ENCODE measurements at places on chromosomes 7 and 10. TPM values are rescaled to one million over a fixed set of nuclear protein-coding genes. Genes with fewer than 3 reads are reported as not detected.

Gene PIK3AP1
- 0.67 TPM for total RNA-seq

Gene GPR158
- total RNA-seq, result 0.05 TPM

Gene CPN1
- total RNA-seq, result 0.24 TPM

Gene PDLIM1
- total RNA-seq, result 163 TPM

Gene TMEM213
- total RNA-seq, result not detected

Gene SYCE1
- not detected for total RNA-seq

Gene IRF5
- 13.7 TPM for total RNA-seq

Gene CYP17A1
- 0.05 TPM for total RNA-seq

Gene HPSE2
- not detected for total RNA-seq

Gene TLX1
- not detected for total RNA-seq

Gene MBL2
- total RNA-seq, result not detected

Gene C7orf57
- 0.20 TPM for total RNA-seq

Gene CSTF2T
- total RNA-seq, result 18.1 TPM

Gene PRKCQ
- total RNA-seq, result 4.0 TPM

Gene RBAK
- total RNA-seq, result 5.6 TPM

Gene CALHM3
- 0.60 TPM for total RNA-seq

Gene CYP3A4
- not detected for total RNA-seq

Gene FRAT1
- total RNA-seq, result 1.8 TPM

Gene FLNC
- 4.1 TPM for total RNA-seq

Gene SPDYE2
- not detected for total RNA-seq

Gene SPDYE2B
- not detected for total RNA-seq

Gene PNLIPRP2
- total RNA-seq, result not detected

Gene UPK3BL2
- 3.8 TPM for total RNA-seq

Gene MPP7
- 0.07 TPM for total RNA-seq

Gene EGFR
- total RNA-seq, result 85.3 TPM

Gene CALML3
- total RNA-seq, result not detected

Gene GOLGA7B
- total RNA-seq, result 5.0 TPM

Gene DDIT4
- total RNA-seq, result 239 TPM

Gene PNLIP
- total RNA-seq, result not detected

Gene CCDC7
- 0.72 TPM for total RNA-seq

Gene MEOX2
- not detected for total RNA-seq

Gene ATRNL1
- total RNA-seq, result 0.30 TPM

Gene RSPH10B
- total RNA-seq, result 0.04 TPM

Gene NYAP1
- total RNA-seq, result 2.3 TPM

Gene CCL24
- not detected for total RNA-seq

Gene ASB15
- not detected for total RNA-seq

Gene PRDX3
- 299 TPM for total RNA-seq
